ENCODE measurements at places on chromosomes 2 and 18.
A peak's percentile ranks its signal among the peaks of the same experiment; 100 is the strongest.

DNA sequence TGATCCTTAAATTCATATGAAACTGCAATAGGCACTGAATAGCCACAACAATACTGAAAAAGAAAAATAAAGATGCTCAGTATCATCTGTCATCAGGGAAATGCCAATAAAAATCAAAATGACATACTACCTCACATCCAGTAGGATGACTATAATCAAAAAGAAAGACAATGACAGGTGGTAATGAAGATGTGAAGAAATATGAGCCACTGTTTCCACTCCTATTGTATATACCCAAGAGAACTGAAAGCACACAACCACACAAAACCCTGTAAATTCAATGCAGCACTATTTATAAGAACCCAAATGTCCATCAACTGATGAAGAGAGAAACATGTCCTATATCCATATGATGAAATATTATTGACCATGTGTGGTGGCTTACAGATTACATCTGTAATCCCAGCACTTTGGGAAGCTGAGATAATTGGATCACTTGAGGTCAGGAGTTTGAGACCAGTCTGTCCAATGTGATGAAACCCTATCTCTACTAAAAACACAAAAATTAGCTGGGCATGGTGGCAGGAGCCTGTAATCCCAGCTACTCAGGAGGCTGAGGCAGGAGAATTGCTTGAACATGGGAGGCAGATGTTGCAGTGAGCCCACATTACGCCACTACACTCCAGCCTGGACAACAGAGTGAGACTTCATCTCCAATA is 39.9 kb downstream of the MAP3K2 start:
- no peak for DNase-seq

- no peak for DNase-seq
These were observed 18.9 kb upstream of the DPP4 start for GRCh38 chr2:162092658-162093556.

DNA sequence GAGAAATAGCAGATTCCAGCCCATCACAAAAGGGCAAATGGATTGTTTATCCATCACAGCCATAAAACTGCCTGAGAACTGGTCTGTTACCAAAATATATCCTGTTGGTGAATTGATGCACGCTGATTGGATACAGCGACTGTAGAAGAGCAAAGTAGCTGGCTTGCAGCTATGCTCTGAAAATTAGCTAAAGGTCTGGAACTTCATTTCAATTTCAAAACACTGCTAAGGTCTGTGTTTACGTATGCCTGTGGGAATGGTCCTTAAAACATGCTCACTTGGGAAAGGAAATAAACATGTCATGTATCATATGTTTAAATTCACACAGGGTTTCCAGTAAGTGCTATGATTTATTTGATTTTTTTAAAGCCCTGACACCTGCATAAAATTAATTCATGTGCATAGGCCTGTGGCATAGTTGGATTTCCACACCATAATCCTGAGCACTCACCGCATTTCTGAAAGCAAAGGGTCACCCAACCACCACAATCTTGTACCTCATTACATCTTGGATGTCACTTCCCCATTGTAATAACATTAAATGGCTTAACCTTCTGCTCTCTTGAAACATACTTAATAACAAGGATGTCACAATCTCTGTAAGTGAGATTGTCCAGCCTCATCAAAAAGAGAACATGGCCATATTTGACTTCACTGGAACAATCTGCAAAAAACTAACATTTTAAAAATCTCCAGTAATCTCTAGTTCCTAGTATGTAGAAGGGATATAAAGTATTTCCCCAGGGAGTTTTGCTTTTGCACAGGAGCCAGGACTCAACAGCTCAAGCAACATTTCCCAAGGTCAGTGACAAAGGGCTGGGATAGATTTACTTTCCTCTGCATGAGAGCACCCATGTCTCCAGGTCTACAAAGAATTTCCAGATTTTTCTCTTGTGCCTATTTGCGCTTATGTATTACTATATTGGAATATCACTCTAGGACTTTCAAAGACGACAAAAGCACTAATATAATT is 109.8 kb downstream of the FARSB start:
- DNase-seq, result no peak

DNA sequence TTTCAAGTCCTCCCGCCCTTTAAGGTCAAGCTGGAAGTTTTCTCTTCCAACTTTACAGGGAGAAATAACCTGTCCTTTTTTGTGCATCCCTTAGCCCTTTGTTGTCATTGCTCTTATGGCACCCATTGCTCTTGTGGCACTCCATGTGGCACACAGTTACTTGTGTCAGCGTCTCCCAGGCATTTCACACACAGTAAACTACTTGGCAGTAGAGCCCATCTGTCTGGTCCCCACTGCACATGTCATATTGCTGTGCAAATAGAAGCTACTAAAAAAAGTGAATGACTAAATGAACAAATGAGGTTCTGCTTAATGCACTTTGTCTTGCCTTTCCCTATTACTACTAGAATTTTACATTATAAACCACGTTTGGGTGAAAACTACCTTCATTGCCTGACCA is 149.3 kb downstream of the EML6 start:
- DNase-seq, result no peak

DNA sequence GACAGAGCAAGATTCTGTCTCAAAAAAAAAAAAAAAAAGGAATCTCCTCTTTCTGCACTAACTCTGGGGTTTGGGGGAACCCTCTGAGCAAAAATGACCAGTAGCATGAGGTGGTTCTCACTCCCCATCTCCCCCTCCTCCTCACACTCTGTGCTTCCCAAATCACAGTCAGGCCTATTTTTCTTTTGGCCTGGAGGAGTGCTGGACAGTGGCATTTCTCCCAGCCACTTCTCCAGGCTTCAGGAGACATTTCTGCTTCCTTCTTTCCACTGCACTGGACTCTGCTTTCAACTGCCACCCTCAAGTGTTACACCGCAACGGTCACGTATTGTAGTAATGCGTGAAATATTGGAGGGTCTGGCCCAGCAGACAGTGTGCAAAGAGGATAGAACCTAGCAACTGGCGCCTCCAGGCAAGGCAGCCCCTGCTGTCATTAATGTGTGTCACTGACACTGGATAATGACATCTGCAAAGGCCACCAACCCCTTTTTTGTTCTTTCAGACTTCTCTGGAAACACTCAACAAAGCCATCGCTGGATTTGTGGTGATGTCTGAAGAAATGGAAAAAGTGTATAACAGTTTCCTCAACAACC is 68.9 kb downstream of the TRABD2A start:
- no peak for DNase-seq

DNA sequence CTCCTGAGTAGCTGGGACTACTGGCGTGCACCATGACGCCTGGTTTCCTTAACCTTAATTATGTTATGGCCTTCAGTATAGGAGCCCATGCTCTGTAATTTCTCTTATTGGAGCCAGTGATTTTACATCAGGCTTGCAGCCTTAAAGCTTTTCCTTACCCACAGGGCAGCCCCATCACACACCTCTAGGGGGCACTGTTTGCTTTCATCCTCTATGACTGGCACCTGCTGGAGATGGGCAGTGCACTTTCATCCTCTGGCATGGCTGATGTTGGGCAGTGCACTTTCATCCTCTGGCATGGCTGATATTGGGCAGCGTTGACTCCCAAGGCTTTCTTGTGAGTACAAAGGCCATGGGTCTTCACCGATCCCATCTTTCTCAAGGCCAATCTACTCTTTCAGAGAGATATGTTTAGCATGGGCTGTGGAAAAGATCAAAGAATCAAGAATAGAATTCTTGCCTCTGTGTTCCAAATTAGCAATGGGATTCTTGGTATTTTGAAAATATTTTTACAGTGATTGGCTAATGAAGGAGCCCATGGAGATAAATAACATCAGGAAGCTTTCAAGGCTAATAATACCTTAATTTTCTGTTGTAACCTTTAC is 80.7 kb upstream of the MEX3C start:
- no peak for DNase-seq

DNA sequence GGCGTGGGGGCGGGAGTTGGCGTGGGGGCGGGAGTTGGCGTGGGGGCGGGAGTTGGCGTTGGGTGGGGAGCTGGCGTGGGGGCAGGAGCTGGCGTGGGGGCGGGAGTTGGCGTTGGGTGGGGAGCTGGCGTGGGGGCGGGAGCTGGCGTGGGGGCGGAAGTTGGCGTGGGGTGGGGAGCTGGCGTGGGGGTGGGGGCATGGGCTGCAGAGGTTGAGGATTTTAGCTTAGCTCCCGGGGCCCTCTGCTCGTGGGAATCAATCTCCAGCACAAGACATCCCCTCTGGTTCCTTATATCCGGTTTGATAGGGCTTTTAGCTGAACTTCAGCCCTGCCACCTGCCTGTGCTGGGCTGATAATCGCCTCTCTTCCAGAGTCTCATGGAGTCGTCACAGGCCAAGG is 177.0 kb downstream of the LDLRAD4 start:
- no peak for DNase-seq

- DNase-seq, result no peak
These were observed 127.5 kb downstream of the NFATC1 start for GRCh38 chr18:79523206-79523735.

DNA sequence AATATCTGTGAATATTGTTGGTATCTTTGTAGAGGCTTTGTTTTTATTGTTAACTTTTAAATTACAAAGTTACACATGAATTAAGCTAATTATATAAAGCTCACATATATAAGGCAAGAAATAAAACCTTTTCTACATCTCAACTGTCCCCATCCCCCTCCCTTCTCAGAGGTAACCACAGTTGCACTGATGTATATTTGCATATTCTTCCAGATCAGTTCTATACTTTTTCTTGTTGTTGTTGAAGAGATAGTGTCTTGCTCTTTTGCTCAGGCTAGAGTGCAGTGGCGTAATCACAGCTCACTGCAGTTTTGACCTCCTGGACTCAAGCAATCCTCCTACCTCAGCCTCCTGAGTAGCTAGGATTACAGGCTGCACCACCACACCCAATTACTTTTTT is 36.0 kb upstream of the CDC42EP3 start:
- no peak for DNase-seq

- no peak for DNase-seq
These were observed 1009.6 kb upstream of the DDX18 start for GRCh38 chr2:116804901-116805300.

DNA sequence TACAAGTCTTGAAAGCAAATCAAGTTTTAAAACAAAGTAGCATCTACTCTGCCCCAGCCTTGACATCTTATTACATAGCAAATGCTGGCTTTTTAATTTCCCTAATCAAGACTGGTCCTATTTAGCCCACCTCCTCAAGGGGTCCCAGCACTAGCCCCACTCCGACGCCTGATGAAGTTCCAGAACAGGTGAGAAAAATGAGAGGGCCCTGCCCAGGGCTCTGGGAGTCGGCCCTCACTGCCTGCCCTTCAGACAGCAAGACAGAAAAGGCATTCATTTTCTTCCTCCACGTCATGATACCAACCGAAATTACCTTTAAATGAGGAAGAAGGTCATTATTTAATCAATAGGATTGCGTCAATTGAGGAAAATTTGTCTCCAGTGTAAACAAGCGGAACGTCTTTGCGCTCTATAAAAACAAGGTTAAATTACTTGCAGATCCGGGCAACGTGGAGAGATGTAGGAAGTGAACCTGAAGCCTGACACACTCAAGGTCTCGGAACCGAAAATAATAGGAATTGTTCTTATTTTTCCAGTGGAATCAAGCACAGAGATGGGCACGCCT is 170.6 kb upstream of the PKDCC start:
- DNase-seq, result no peak

GRCh38 chr2:239264838-239265651 is 135.8 kb downstream of the HDAC4 start:
- no peak for DNase-seq

DNA sequence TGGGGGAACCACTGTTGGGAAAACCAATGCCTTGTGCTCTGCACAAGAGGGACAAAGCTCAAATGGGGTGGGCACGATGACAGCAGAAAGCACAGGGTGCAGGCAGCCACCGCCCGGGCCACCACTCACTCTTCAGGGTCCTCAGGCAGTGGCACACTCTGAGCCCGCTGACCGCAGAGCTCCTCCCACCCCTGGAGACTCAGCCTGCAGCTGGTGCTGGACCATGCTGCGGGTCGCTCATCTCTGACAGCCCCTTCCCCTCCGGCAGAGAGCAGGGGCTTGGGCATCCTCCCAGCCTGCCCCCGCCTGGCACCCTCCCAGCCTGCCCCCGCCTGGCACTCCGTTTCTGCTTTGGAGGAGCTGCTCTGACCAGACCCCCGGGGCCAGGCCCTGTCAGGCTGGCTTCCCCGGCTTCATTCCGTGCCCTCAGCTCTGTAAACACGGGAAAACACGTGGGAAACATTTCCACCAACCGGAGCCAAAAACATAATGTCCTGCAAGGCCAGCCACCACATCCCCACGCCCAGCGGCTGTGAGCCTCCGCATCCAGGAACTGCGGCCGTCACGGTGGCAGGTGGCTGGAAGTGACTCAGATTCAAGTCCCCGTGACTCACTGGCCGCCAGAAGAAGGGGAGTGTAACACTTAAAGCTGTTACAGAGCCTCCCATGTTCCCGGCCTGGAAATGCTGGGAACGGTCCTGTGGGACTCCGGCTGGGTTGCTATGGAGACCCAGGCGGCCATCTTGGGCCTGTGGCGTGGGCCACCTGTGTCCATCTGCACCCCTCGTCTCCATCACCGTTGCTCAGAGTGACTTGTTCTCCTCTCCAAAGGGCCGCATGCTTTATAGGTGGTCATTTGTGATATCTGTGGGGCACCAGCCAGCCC is 6.8 kb upstream of the SNED1 start:
- peak; percentile 89 for DNase-seq

DNA sequence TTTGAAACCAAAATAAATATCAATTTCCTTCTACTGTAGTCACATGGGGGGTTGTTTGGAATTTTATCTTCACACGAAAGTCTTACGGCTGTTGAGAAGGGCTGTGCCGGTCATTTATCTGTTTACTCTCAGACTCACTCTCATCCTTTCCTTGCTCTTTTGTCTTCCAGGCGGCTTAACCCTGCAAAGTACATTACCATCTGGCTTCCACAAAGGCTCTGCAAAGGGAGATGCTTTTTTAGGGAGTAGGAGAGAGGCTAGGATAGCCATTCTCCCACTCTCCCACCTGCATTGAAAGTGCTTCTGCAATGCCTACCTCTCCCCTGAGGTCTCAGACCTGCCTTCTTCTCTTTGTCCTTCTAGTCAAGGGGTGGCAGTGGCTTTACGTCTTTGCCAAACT is 247.6 kb downstream of the MEIS1 start:
- DNase-seq, result no peak

DNA sequence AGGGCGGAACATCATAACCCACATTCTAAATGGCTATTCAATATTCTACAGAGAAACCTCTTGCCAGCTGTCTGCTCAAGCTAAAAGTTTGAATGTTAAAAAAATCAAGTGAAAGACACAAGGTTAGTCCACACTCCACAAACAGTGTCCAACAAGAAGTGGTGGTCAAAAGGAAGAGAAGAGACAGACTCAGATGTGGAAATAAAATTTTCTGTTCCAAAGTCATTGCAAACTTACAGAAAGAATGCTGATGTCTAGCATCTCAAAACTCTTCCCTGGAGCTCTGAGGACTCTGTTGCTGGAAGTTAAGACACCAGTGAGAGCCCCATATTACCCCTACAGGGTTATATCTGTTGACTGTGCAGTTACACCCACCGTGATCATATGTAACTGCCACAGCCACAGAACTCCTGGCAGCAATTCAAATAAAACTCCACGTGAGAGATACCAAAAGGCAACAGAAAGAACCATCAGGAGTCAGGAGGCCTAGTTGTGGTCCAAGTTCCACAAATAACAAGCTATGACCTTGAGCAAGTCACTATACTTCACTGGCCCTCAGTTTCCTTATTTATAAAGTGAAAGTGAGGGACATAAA is 60.9 kb downstream of the AAK1 start:
- DNase-seq, result no peak

All from DMS79 treated with DMSO at 0.1 percent for 48 hours (cell line).